ENCODE measurements at places on chromosomes 1 and 21. TPM values are rescaled to one million over a fixed set of nuclear protein-coding genes. Genes with fewer than 3 reads are reported as not detected.

The SLC19A2 gene
- polyA plus RNA-seq = 12.1 TPM

The CFHR5 gene
- not detected for polyA plus RNA-seq

The CD1E gene
- polyA plus RNA-seq = 0.34 TPM

DNA sequence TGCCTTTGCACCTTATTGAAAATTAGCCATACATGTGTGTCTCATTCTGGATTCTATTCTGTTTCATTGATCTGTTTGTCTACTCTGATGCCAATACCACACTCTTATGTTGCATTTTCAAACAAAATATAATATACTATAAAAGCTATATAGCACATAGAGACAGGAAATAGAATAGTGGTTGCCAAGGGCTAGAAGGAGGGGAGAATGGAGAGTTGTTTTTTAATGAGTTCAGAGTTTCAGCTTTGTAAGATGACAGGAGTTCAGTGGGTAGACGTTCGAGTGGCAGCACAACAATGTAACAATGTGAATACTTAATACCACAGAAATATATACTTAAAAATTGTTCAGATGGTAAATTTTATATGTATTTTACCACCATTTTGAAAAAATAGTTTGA is 17.0 kb downstream of the RLF start:
- no peak overlapping the region for H3K4me3 ChIP-seq
- H3K27ac ChIP-seq = no peak overlapping the region
- no peaks in the 10 kb centered on the region for H3K27me3 ChIP-seq
- H3K4me1 ChIP-seq = peaks cover 2% of the 10 kb centered on the region
- no peaks in the 10 kb centered on the region for H3K36me3 ChIP-seq
- DNase-seq = no peak

DNA sequence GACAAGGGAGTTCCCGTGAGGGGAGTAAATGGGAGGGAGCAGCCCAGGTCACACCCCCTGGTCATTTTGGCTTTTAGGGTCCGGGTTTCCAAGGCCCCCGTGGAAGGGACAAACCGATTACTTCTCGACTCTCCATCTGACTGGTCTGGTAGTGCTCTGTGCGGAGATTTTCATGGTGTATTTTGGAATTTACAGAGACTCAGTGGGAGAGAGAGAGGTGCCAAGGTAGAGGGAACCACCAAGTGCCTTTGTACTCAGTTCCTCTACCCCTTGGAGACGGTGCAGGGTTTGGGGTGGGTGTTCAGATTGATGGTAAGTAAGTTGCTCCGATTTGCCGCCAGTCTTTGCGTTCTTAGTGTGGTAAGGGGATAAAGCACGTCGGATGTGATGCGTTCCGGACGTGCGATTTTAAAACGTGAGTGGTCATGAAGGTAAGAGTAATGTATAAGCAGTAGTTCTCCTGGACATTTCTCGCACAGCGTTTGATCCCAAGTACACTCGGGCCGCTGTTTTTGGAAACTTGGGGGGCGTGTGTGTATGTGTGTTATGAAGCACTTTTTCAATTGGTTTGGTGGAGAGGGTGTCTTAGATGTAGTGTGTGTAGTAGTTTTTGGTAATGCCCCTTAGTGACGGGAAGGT is 682 bp downstream of the SUCO start:
- peak overlapping the region; percentile 88 for H3K27ac ChIP-seq
- H3K4me1 ChIP-seq = peaks cover 3% of the 10 kb centered on the region
- no peaks in the 10 kb centered on the region for H3K36me3 ChIP-seq
- H3K27me3 ChIP-seq = no peaks in the 10 kb centered on the region
- peak overlapping the region; percentile 91 for H3K4me3 ChIP-seq

The C8B gene
- polyA plus RNA-seq = 0.06 TPM

DNA sequence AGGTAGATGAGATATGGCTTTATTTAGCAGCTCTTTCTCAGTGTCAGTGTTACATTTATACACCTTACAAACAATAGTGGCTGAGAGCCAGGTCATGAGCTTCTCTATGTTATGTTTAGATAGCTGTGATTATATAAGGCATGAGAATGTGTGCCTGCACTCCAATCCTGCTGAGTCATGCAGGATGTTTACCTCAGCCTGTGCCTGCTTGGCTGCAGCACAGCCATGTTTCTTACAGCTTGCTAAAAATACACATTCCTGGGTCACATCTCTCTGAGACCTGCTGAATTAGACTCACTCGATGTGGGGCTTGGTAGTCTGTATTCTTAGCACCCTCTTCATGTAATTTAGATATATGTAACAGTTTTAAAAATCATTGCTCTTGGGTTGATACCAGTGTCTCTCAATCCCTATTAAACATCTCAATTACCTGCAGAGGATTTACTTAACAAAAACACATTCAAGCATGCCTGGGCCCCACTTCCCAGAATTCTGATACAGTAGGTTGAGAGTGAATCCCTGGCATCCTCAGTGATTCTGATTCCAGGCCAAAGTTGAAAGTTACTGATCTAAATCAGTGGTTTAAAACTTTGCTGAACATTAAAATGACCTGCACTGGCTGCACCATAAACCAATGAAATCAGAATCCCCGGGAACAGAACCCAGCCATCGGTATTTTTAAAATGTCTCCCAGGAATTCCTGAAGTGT is 107.5 kb downstream of the GDAP2 start:
- no peaks in the 10 kb centered on the region for H3K36me3 ChIP-seq
- no peak overlapping the region for H3K4me3 ChIP-seq
- H3K4me1 ChIP-seq = no peaks in the 10 kb centered on the region
- DNase-seq = peak; percentile 31

GRCh38 chr1:47758341-47759250 is 238.6 kb downstream of the TRABD2B start:
- H3K27me3 ChIP-seq = no peaks in the 10 kb centered on the region
- DNase-seq = peak; percentile 68
- no peak overlapping the region for H3K4me3 ChIP-seq
- peak overlapping the region; percentile 64 for H3K27ac ChIP-seq
- no peaks in the 10 kb centered on the region for H3K36me3 ChIP-seq

GRCh38 chr1:184056921-184057555 is 5.5 kb downstream of the TSEN15 start:
- no peaks in the 10 kb centered on the region for H3K27me3 ChIP-seq
- H3K27ac ChIP-seq = no peak overlapping the region
- no peak overlapping the region for H3K4me3 ChIP-seq
- H3K4me1 ChIP-seq = no peaks in the 10 kb centered on the region
- H3K36me3 ChIP-seq = peaks cover 15% of the 10 kb centered on the region

DNA sequence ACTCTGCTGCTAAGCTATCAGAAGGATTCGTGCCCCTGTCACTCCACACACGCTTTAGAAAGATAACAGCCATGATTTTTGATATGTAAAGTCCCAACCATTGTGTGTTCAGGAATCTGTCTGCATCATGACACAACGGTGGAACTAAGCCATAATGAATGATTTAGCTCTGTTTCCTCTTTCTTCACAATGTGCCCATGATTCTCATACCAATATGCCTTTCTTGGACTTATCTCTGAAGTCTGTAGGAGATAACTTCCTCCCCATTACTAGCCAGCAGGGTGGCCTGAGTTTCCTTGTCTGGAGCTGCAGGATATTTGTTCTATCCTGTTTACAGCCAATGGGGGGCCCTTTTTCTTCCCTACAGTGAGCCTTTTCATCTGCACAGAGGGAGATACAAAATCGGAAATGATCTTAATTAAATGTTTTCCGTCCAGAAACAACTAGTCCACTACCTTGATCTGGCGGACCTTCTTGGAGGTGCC is 511.7 kb downstream of the USP25 start:
- H3K4me3 ChIP-seq = no peak overlapping the region
- no peaks in the 10 kb centered on the region for H3K27me3 ChIP-seq
- no peaks in the 10 kb centered on the region for H3K36me3 ChIP-seq
- DNase-seq = no peak
- no peaks in the 10 kb centered on the region for H3K4me1 ChIP-seq
- no peak overlapping the region for H3K27ac ChIP-seq

The UAP1 gene
- polyA plus RNA-seq = 63.2 TPM

- no peaks in the 10 kb centered on the region for H3K36me3 ChIP-seq
- no peaks in the 10 kb centered on the region for H3K27me3 ChIP-seq
- no peak overlapping the region for H3K4me3 ChIP-seq
- H3K4me1 ChIP-seq = no peaks in the 10 kb centered on the region
Observed at GRCh38 chr1:215282557-215282956, 200.0 kb downstream of the KCNK2 start.

DNA sequence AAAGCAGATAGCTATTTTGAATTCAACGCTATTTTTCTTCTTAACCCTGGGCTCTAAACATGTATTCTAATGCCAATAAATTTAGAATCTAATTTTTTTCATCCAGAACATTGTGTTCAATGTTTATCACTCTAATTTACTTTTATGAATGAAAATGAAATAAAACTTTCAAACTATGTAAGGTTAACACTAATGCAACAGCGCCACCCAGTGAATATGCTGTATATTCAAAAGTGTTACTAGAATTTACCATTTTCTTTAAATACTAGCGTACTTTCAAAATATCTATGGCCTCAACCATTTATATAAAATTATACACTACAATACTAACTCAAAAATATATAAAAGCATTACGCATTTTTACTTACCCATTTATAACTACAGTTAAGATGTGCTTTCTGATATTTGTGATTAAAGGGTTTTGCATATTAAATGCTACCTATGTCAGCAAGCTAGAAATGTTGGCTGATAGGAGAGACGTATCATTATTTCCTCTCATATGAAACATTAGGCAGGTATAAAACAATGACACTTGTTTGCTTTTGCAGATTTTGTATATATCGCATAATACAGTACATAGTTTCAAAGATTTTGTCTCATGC is 5.9 kb upstream of the NUF2 start:
- H3K27me3 ChIP-seq = no peaks in the 10 kb centered on the region
- H3K4me3 ChIP-seq = no peak overlapping the region
- no peak overlapping the region for H3K27ac ChIP-seq

The GPR137B gene
- polyA plus RNA-seq = 7.6 TPM

The CCDC185 gene
- not detected for polyA plus RNA-seq

The TRIM67 gene
- polyA plus RNA-seq = 1.1 TPM

The ANKRD45 gene
- polyA plus RNA-seq = 0.34 TPM

The FCER1G gene
- polyA plus RNA-seq = 35.9 TPM

GRCh38 chr1:38446936-38447335 is 400.3 kb upstream of the POU3F1 start:
- no peak overlapping the region for H3K27ac ChIP-seq
- no peaks in the 10 kb centered on the region for H3K4me1 ChIP-seq
- H3K36me3 ChIP-seq = no peaks in the 10 kb centered on the region
- peaks cover 10% of the 10 kb centered on the region for H3K27me3 ChIP-seq
- no peak for DNase-seq

- H3K4me3 ChIP-seq = no peak overlapping the region
- H3K27me3 ChIP-seq = no peaks in the 10 kb centered on the region
- no peak overlapping the region for H3K27ac ChIP-seq
- H3K4me1 ChIP-seq = no peaks in the 10 kb centered on the region
Observed at GRCh38 chr1:222104694-222105392, 363.0 kb upstream of the DUSP10 start.

The LMX1A gene
- polyA plus RNA-seq = 1.3 TPM
